Stimulated activated CD4-positive, alpha-beta T cell treated with anti-CD3 and anti-CD28 coated beads, Interleukin-1b, Interleukin-23, amount 100 ng/mL, for 1 hour (primary cell): ENCODE measurements at places on chromosomes 13 and 19.

GRCh38 chr13:86881390-86881789 is 789.8 kb upstream of the SLITRK5 start:
- DNase-seq: no peak

- no peak for DNase-seq
These were observed 49.8 kb downstream of the KATNAL1 start for GRCh38 chr13:30257468-30258099.

- DNase-seq: no peak
These were observed 2345.2 kb downstream of the PCDH9 start for GRCh38 chr13:64884976-64885375.

DNA sequence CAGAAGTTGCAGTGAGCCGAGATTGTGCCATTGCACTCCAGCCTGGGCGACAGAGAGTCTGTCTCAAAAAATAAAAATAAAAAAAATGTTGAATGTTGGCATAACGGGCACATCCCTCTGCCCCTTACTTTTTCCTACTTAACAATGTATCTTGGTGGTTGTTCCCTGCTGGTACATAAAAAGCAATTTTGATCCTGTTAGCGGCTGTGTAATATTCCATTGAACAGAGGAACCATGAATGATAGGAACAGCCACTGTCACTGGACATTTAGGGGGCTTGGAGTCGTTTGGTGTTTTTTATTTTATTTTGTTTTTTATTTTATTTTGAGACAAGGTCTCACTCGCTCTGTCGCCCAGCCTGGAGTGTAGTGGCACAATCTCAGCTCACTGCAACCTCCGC is 10.4 kb upstream of the NCCRP1 start:
- DNase-seq: no peak

DNA sequence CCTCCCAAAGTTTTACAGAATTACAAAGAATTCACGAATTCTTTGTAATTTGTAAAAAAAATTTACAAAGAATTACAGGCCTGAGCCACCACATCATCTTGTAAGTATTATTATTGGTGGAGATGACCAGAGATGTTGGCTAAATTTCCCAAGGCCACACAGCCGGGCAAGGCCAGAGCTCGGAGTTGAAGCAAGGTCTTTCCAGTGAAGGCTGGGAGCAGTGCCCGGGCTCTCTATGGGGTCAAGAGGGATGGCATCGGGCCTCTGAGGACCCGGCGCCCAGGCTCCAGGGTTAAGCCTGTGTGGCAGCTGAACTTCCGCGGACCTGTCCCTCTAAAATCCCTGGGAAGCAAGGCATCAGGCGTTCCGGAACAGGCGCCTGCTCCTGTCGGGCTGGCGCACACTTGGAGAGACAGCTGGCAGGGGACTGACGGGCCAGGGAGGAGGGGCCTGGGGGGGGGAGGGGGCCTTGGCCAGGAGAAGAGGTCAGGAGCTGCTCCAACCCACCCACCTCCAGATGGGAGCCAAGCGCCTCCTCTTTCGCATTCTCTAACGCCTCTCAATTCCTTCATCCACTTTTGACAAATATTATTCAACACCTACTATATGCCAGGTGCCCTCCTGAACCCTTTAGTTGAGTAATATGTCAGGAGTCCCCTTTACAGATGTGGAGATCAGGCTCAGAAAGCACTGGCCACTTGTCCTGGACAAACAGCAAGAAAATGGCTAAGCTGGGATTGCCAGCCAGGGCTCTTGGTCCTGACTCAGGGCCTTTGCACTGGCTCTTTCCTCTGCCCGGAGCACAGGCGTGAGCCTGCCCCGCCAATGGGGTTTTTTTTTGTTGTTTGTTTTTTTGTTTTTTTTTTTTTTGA is 36.8 kb upstream of the SEMA6B start:
- DNase-seq: no peak
